Activated CD4-positive, CD25-positive, alpha-beta regulatory T cell (primary cell): ENCODE measurements at places on chromosomes 12 and 14.
A peak's percentile ranks its signal among the peaks of the same experiment; 100 is the strongest.

DNA sequence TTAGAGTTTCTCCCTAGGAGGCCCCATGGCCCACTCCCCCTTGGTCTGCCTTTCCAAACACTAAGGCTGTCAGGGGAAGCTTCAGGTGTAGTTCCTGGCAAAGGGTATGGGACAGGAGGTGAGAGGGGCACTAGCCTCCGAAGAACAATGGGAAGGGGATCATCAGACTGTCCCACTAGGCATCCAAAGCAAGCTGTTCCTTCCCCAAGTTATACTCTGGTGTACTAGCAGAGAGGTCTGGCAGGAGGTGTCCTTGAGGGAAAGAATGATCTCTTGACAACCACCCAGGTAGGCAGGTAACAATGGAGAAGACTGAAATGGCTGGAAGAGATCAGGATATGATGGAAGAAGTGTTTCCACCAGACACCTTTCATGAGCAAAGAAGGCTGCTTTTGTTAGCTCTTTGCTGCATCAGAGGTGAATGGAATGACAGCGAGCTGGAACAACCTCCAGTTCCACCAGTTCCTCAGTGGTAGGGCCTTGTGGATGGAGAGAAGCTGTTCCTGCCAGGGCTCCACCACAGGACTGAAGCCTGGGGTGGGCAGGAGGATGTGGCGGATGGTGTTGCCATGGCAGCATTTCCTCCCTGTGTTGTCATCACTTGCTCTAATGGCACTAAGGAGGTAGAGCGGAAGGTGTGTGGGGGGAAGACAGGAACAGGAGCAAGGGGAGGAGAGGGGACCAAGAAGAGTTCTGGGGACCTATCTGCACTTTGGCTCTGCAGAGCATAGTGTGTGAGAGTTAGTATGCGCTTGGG is 2.3 kb upstream of the AGAP2 start:
- DNase-seq: peak; percentile 17

- DNase-seq: no peak
These were observed 1.7 kb downstream of the HECTD1 start for GRCh38 chr14:31205681-31206535.

GRCh38 chr14:92093320-92093719 is 13.1 kb downstream of the ATXN3 start:
- DNase-seq: no peak

DNA sequence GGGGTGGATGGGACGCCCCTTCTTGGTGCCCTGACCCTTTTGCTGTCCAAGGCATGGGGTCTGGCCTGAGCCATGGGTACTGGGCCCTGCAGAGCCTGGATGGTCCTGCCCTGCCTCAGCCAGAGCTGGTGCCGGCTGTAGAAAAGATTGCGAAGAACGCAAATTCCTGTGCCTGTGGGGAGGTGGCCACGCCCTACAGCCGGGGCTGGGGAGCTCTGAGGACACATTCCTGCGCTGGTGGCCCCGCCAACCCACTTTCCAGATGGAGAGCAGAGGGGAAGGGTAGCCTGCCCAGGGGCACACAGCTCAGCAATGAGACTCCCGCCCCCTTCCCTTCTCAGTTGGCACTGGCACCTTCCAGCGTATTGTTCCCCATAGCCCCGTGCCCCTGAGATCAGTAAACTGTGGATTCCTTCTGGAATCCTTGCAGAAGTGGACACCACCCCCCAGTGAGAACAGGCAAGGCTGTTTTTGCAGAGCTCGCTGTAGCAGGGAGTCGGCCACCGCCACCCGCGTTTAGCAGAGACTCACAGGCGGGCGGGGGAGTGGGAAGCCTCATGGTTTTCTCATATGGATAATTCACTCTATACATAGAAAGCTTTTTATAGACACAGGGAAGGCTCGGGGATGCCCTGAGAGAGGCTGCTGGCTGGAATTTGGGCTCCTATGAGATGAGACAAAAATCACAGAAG is 8.6 kb downstream of the INF2 start:
- DNase-seq: no peak

- no peak for DNase-seq
These were observed 181.5 kb upstream of the KRR1 start for GRCh38 chr12:75692876-75693275.

DNA sequence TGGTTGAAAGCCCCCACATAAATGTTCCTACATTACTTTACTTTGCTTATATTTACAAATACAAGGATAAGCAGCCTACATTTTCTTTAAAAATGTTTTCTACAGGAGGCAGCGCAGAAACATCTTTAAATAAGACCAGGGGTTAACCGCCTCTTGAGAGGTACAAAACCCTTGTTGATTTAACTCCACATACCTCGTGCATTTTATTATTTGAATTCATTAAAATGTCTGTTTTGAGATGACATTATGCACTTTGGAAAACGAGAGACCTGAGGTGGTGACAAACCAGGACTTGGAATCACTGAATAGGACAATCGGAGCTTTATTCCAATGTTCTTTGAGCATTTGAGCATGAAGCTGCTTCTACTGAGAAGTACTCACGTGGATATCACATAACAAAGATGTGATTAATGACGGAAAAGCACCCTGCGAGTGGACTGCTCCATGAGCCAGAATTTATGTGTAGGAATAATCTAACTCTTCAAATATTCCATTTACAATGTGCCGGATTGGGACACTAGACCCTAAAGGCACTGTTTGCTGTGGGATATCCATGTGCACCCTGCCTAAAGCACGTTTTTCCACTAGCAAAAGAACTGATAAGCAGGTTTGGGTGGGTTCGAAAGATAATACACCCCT is 746 bp upstream of the DUSP16 start:
- no peak for DNase-seq

DNA sequence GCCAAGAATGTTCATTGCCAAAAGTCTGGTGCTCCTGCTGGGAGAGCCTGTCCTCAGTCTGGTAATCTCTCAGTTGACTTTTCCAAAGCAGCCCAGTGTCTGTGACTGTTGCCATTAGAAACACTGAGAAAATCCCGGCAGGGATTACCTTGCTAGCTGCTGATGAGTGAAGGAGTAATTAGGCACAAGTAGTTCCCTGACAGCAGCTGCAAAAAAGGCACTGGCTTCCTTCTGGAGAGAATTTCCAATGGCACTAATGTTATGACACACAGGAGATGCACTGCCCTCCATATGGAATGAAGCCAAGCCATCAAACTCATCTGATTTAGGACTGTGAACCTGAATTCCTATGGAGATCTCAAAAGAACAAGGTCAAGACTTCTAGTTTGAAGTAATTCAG is 1321.2 kb upstream of the SEL1L start:
- no peak for DNase-seq

GRCh38 chr12:6285063-6285477 is 25.4 kb upstream of the PLEKHG6 start:
- DNase-seq: peak; percentile 27

DNA sequence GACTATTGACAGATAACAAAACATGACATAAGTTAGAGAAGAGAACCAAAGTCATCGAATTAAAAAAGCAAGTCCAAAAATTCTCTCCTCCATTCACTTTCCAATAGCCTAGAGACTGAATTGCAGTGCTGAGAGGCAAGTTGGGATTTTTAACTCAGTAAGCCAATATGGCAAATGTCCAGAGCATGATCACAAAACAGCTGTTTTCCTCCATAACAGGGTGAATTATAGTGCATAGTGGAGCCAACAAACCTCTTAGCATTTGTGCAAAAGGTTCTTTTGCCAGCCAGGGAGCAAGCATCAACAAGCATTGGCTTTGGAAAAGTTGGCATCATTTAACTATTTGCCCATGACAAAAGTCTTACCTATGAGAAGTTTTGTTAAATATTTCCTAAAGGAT is 458.8 kb upstream of the NOVA1 start:
- DNase-seq: no peak

DNA sequence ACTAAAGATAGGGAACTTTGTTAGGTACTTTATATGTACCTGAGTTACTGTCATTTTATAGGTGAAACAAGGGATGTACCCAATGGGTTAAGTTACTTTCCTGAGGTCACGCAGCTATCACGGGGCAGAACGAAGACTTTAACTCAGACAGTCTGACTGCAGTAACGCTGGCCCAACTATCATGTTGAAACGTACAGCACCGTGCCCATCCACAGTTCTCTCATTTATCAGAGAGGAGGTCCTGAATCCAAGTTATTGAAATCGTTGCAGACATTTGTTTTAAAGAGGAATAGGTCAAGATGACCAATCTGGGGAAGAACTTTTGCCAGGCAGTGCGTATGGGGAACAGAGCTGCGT is 587 bp upstream of the C12orf75 start:
- DNase-seq: no peak

- no peak for DNase-seq
These were observed 12.5 kb downstream of the IFNG-AS1 start for GRCh38 chr12:68001486-68002466.

DNA sequence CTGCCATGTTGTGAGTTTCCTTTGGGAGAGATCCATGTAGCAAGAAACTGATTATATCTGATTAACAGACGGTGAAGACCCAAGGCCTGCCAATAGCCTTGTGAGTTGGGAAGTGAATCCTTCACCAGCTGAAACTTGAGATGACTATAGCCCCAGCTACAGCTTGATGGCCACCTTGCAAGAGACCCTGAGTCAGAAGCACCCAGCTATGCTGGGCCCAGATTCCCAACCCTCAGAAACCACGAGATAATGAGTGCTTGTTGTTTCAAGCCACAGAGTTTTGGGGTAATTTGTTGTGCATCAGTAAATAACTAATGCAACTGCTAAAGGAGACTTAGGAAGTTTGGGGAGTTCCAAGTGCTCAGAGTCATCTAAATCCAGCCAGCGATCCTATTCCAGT is 80.3 kb downstream of the AVPR1A start:
- no peak for DNase-seq

GRCh38 chr12:12726555-12727093 is 9.5 kb downstream of the CDKN1B start:
- DNase-seq: no peak

DNA sequence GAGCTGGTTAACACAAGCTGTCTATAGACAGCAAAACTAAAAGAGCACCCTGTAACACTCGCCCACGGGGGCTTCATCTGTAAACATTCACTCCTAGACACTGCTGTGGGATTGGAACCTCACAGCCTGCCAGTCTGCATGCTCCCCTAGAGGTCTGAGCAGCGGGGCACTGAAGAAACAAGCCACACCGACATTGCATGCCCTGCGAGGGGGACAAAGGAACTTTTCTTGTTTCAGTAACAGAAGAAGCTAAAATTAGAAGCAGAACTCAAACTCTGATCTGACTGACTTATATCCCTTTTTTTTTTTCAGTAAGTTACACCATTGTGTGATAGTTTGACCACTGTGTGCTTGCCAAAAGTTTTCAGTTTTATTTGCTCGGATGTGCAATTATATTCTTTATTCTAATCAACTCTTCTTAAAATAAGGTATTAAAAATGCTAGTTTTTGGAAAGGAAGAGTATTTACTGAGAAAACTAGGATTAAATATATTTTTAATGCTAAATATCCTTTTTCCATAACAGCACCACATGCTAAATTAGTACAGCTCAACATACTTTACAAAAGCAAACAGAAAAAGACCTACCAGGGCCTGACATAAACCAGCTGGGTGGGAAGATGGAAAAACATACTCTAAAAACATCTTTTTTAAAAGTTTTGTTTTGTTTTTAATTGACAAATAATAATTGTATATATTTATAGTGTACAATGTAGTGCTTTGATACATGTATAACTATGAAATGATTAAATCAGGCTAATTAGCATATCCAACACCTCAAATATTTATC is 100.2 kb downstream of the EPS8 start:
- DNase-seq: no peak

- no peak for DNase-seq
These were observed 10.9 kb upstream of the GPR162 start for GRCh38 chr12:6810758-6811157.

- no peak for DNase-seq
These were observed 107.5 kb upstream of the SYT10 start for GRCh38 chr12:33547084-33547483.

DNA sequence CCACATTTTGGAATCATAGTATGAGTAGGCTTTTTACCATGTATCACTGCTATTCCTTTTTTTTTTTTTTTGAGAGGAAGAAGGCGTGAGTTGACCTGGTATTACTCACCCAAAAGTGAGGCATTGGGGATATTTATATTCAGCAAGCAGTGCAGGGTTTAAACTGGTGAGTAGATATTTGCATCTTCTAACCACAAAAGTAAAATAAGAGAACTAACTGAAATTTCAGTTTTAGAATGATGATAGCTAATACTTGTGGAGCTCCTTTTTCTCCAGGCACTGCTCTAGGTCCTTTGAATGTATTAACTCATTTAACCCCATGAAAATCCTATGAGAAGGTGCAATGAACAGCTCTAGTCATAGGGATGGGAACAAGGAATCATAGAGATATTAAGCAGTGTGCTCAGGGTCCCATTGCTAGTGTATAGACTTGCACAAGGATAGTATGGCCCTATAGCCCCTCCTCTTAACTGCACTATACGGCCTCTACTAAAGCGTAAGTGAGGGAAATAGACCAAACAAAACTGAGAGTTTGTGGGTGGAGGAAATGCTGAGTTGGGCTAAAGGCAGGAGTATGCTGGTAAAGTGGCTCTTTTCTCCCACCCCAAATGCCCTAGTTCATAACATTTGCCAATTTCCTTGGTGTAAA is 104.3 kb upstream of the MAX start:
- DNase-seq: no peak

DNA sequence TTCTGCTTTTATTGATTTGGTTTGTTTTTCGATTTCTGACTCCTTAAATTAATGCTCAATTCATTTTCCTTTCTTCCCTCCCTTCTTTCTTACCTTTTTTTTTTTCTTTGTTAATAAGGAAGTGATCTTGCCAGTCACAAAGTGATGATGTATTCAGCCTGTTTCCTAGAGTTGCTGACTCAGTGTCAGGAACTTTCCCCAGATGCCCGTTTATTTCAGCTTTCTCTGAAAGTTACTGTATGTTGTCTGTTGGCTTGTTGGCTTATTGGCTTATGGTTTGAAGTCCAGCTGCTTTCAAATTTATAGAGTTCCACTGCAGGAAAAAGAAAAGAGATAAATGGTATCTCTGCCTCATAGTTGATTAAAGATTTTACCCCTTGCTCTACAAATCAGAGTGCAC is 12.4 kb upstream of the SLC6A15 start:
- no peak for DNase-seq

DNA sequence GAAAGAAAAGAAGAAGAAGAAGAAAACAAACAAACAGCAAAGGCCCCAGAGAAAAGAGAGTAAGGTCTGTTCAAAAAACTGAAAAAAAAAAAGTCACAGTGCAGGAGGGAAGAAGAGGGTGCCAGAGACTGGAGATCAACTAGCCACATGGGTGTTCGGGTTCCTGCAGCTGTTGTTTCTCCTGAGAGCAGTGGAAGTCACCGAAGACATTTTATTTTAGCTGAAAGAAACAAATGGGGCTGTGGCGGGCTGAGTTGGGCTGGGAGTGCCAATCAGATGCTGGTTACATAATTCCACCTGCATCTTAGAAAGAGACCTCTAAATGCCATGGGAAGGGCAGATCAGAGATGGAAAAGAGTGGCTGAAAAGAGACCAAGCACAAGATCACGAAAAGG is 33.9 kb downstream of the ACTN1 start:
- DNase-seq: no peak
